ENCODE measurements at places on chromosomes 4 and X.

DNA sequence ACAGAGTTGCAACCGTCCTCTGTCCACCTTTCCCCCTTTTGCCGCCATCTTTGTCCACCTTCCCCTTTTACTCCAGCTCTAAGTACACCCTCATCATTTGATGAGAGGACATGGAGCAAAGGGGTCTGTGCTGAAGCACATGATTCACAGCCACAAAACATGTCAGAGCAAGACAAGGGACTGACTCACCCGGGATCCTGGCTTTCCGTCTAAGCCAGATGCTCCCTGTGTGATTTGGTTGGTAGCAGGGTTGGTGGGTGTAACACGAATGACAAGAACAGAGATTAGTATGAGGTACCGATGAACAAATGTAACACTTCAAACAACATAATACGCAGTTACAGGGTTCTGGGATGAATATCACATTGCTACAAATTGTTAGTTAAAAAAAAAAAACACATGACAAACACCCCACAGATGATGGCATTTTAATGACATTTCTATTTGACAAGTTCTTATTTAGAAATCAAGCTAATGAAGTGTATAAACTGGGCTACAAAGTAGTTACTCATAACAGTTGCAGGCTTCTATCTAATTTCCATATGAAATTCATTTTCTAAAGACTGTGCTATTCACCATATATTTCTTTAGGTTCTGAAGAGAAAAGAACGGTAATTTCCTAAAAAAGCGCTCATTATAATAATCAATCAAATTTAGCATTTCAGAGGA lies 71.4 kb upstream of the ETNPPL start:
- no peak for DNase-seq

GRCh38 chr4:128876200-128876599 lies 66.7 kb downstream of the JADE1 start:
- no peak for DNase-seq

DNA sequence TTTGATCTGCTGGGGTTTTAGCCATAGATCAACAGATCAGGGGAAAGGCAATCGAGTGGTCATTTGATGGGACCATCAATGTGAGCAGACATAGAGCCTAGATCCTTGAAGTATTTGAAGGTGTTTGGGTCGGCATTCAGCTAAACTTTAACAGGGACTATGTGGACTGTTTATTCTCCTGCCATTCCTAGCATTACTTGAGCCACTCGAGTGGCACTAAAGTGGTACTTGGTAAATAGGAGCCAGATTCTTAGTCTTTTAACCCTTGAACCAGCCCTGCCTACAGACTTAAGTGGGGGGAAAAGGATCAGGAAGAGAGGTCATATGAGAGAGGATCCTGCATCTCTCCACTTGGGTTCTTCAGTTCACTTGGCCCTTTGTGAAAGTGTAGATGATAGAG lies 3.8 kb downstream of the MSN start:
- DNase-seq, result no peak

GRCh38 chr4:20544645-20545044 lies 155.6 kb upstream of the PACRGL start:
- no peak for DNase-seq

GRCh38 chr4:61211781-61212180 lies 11.7 kb downstream of the ADGRL3 start:
- DNase-seq, result no peak

GRCh38 chrX:16028576-16028975 lies 94.8 kb upstream of the GRPR start:
- no peak for DNase-seq

DNA sequence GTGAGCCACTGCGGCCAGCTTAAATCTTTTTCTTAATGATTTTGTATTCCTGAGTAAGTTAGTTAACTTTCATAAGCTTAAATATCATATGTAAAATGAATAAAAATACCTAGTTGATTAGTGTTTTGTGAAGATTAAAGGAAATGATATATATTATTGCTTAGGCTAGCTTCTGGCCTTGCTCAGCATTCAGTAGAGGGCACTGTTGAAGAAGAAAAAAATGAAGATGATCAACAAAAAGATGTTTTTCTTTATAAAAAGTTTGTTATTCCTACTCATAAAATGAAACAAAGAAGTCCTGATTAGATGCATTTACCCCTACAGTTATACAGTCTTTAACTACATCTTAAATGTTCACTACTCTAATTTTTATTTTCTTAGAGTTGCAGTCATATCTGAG lies 797.7 kb downstream of the RAPGEF2 start:
- DNase-seq, result no peak

GRCh38 chrX:40146262-40147125 lies 48.7 kb upstream of the BCOR start:
- DNase-seq, result no peak

DNA sequence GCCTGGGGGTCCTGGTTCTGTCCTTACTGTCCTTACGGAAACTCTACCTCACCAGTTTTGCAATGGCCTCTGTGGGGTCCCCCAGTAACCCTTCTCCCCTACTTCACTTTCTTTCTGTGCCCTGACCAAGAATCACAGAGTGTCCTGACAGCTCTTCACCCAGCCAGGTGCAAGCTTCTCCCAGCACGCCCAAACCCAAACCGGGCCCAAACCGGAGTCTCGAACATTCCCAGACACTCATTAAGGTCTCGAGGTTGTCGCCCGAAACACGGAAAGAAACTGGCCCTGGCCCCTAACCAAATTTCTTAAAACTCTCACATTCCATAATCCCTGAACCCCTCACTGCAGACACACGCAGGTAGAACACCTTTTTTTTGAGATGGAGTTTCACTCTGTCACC lies 19.1 kb downstream of the TRIML1 start:
- no peak for DNase-seq

- no peak for DNase-seq
These were observed 56.4 kb upstream of the PDLIM3 start for GRCh38 chr4:185591679-185592141.

Data from stimulated activated CD8-positive, alpha-beta memory T cell treated with anti-CD3 and anti-CD28 coated beads, Interleukin-4, amount 100 ng/mL, for 1 hour (primary cell).